ENCODE measurements at places on chromosomes 4 and X.

DNA sequence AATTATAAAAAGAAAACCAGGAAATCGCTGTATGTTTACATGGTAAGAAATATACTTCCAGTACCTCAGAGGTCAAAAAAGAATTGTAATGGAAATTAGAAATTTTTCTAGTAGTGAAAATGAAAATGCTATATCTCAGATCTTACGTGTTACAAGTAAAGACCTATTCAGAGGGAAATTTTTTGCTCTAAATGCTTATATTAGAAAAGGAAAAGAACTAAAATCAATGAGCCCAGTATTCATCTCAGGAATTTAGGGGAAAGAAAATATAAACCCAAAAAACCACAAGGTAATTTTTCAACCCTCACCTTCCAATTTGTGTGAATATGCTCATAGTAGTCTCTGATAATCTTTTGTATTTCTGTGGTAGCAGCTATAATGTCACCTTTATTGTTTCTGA, 145.6 kb downstream of the RAP1GDS1 start:
- no peak for DNase-seq

- peak; percentile 14 for DNase-seq
Observed at GRCh38 chr4:106495476-106495875, 126.9 kb upstream of the GIMD1 start.

- DNase-seq, result no peak
Observed at GRCh38 chrX:25663701-25664100, 474.4 kb upstream of the MAGEB18 start.

DNA sequence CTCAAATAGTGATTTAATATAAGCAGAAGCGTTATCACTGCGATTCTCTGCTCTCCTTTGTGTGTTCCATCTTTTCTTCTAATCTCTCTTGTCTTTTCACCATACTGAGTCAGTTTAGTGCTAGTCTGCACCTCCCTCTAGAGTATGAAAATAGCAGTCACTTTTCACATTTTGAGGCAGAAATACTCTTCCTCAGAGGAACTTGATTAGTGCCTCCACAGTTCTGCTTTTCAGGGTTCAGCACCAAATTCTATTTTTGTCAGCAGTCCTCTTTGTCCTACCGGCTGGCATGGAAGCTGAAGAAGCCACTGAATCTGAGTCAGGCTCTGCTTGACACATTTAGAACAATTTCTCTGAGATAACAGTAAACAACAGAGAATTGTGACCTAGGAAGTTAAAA, 49.7 kb upstream of the ANKRD17 start:
- peak; percentile 87 for DNase-seq

- DNase-seq, result no peak
Observed at GRCh38 chr4:169159624-169160171, 111.1 kb downstream of the SH3RF1 start.

DNA sequence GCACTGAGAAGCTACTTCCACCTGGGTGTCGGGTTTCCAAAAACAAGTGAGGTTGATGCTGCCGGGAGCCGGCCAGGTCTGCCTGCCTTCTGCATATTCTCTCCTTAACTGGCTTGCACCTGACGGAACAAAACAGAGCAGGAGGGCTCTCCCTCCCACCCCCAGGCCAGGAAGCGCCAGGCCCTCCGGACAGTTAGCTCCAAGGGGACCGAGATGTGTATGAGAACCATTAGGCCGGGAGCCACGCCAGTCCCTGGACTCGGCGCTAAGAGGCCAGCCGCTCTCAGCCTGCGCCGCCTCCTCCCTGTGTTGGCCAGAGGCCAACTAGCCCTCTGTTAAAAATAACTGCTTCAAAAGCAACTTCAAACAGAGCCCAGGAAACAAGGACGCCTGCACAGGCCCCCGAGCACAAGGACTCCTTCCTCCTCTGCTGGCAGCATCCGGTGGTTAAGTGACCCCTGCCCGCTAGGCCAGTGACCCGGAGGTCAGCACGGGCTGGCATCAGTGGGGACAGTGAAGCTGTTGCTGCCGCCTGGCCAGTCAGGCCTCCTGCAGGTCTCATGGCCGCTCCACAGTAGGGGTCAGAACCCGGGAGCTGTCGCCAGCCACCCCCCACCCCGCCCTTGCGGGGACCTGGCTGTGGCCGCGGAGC, 107.9 kb downstream of the ABLIM2 start:
- peak; percentile 14 for DNase-seq

DNA sequence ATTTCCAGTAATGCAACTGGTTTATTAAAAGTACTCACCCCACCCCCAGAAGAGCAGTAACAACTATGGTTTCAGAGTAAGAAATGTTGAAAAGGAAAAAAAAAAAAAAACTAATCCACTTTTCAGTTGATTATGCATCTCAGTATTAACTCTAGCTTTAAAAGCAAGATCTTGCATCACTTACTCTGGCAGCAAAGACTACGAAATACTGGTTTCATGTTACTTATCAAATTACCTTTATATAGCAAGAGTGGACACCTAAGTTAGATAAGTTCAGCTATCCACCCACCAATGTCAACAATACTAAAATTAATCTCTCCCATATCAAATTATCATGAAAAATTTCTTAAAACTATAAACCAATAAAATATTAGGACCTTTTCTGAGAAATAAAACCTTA, 105.0 kb downstream of the ABCB7 start:
- DNase-seq, result no peak

- DNase-seq, result no peak
Observed at GRCh38 chrX:100264200-100264599, 145.9 kb downstream of the PCDH19 start.

GRCh38 chrX:139929876-139930275, 3.0 kb downstream of the ATP11C start:
- DNase-seq, result no peak

GRCh38 chrX:13826770-13827169, 9.9 kb upstream of the GPM6B start:
- DNase-seq, result no peak

DNA sequence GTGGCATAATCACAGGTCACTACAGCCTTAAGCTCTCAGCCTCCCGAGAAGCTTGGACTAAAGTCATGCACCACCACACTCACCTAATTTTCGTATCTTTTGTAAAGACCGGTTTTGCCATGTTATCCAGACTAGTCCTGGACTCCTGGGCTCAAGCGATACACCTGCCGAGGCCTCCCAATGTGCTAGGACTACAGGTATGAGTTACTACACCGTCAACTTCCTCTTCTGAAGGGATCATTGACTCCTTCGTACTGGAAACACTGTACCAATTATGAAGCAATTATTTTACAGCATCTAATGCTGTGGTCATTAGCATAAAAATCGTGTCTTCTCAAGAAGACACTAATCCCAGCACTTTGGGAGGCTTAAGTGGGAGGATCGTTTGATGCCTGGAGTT, 35.2 kb downstream of the PDS5A start:
- DNase-seq, result peak; percentile 8

DNA sequence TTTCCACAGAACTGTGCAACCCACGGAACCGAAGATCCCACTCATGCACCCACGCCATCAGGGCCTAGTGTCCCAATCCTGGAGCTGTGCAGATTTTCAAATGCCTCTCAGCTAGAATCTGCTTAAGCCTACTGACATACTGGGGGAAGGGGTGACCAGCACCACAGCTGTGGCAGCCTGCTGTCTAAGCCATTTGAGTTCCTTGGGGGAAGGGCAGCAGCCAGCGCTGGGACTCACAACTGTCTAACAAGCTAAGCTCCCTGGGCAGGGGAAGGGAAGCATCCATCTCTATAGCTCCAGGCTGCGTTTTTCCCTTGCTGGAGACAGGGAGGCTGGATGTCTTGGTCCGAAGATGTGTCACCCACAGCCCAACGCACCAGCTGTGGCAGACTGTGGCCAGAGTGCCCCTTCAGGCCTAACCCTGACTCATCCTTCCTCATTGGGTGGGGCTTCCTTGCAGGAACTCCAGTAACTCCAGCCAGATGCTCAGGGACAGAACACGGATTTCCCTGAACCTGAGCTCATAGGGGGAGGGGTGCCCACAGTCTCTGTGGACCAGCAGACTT, 194.8 kb downstream of the CHRDL1 start:
- DNase-seq, result no peak

GRCh38 chr4:70531981-70532380, 13.6 kb downstream of the AMTN start:
- DNase-seq, result no peak

- no peak for DNase-seq
Observed at GRCh38 chrX:43000121-43000520, 222.2 kb upstream of the PPP1R2C start.

DNA sequence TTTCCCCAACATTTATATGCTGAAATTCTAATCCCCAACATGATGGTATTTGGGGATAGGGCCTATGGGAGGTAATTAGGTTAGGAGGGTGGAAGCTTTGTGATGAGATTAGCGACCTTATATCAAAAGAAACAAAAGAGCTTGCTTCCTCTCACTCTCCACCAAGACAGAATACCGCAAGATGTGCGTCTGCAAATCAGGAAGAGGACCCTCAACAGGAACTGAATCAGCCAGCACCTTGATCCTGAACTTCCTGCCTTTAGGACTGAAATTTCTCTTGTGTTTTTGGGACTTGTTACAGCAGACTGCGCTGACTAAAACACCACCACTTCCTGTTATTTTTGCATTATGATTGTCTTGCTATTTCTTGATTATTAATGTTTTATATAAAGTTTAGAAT, 1889.4 kb downstream of the C4orf33 start:
- no peak for DNase-seq

All from MV-4-11 (cell line).